ENCODE measurements at places on chromosomes 3 and 15. TPM values are rescaled to one million over a fixed set of nuclear protein-coding genes. Genes with fewer than 3 reads are reported as not detected.

- no peak for DNase-seq
Observed at GRCh38 chr3:88930611-88931010, 176.8 kb upstream of the EPHA3 start.

- DNase-seq, result no peak
Observed at GRCh38 chr15:39419651-39420050, 161.2 kb upstream of the THBS1 start.

DNA sequence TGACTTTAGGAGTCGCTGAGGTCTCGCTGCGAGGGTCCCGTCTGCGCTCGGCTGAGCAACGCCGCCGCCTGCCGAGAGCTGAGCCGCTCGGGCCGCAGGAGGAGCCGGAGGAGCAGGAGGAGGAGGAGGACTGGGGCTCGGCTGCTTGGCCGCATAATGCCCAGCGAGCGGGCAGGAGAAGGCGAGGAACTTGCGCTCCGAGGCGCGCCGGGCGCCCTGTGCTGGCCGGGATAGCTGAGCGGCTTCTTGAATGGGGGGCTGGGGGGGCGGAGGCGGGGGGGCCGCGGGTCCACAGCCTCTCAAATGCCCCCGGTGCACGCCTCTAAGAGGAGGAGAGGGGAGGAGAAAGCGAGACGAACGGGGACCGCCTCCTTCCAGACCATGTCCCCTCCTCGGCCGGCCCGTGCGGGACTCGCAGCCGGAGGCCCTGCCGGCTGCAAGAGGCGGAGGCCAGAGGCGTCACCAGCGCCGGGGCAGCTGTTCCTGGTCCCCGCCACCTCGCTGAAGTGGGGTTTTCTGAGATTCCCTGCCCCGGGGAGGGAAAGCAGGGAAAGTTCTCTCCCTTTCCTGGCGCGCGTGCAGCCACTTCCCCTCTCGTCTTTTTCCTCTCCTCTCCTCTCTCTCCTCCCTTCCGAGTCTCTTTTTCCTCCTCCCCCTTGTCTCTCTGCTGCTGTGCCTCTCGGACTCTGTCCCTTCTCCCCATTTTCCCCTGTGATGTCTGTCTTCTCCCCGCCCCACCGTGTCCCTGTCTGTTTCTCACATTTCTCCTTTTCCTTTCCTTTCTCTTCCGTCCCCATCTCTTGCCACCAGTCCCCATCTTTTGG, at the start of gene ADAMTS9:
TSS of gene ADAMTS9 (minus strand) at position 220 of the 824 bp plus-strand sequence. CDS start 343 bp downstream, outside the sequence.
- DNase-seq, result peak; percentile 79

GRCh38 chr3:104102386-104102785, 1264.3 kb upstream of the ALCAM start:
- DNase-seq, result peak; percentile 12

DNA sequence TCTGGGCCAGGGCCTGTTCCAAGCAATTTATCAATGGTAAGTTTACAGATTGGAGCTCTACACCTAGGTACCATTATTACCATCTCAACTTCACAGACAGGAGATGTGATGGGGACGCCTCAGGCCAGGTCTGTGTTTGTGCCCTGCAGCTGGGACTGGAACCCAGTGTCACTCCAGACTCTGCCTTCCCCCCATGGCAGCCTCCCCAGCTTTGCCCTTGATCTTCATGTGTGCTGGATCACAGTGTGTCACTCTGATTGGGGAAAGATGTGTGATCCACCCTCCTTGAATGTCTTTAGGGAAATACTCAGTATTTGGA, 59.6 kb downstream of the MGLL start:
- no peak for DNase-seq

GRCh38 chr15:48616216-48616615, 29.3 kb downstream of the FBN1 start:
- DNase-seq, result peak; percentile 42

DNA sequence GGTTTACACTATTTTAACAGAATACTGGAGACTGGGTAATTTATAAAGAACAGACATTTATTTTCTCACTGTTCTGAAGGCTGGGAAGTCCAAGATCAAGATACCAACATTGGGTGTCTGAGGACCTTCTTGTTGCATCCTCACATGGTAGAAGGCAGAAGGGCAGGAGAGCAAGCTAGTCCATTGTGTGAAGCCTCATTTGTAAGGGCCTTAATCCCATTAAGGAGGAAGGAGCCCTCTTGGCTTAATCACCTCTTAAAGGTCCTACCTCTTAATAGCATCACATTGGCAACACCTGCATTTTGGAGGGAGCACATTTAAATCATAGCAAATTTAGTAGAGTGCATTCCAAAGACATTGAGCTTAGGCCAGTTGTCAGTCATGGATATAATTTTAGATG, 26.2 kb downstream of the UBE2Q2 start:
- DNase-seq, result no peak

DNA sequence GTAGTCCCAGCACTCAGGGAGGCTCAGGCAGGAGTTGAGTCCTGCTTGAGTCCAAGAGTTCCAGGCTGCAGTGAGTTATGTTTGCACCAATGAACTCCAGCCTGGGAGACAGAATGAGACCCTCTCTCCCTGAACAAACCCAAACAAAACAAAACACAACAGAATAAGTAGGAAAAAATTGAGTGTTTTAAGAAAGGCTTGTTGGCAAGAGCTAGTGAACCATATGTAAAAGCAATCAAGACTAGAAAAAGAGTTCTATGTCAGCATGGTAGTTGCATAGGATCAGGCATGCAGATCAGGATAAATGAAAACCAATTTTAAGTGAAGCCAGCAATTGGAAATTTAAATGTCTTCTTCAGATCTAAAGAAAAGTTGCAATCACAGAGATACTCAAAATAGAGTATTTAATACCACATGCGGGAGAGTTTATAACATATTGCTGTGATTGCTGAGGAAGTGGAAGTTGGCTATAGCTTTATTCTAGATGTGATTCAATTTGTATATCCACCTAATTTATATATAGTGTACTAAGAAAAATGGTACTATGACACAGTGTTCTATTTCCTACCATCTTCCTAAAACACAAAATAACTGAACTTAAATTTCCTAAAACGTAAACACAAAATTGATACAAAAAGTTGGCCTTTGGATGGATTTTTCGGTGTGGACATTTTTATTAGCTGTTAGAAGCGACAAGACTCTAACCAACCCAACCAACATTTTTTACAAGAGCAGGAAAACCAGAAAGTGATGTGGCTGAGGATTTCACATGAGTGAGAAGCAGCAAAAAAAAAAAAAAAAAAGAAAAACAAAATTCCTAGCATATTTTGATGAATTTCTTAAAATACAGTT, 101.9 kb upstream of the ROBO1 start:
- no peak for DNase-seq

GRCh38 chr15:94295275-94295674, 63.9 kb downstream of the MCTP2 start:
- no peak for DNase-seq

Gene EPHB1
- 0.32 TPM for total RNA-seq

Gene IQCF5
- total RNA-seq, result not detected

Gene MKRN3
- 0.86 TPM for total RNA-seq

DNA sequence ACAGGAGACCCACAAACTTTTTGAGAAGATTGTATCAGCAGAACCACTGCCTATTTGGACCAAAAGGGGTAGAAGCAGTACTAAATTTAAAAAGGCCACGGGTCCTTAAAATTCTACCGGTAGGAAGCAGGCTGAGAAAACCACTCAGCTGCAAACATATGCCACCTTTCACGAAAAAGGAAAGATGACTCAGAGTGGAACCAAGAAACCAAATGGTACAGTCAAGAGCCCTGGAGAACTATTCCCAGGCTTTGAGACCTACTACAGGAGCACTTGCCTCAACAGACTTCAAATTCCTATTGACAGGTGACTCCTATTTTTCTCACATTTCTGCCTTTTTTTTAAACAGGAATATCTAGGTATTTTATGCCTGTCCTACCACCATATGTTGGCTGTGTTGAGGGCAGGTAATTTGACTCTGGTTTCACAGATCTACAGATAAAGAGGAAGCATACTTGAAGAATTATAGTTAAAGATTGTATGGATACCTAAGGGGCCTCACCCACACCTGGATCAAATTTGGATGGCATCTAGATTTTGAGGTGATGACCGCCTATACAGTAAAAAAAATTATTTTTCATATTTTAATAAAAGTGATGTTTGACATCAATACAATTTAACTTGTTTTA, 10.1 kb downstream of the GOLIM4 start:
- no peak for DNase-seq

DNA sequence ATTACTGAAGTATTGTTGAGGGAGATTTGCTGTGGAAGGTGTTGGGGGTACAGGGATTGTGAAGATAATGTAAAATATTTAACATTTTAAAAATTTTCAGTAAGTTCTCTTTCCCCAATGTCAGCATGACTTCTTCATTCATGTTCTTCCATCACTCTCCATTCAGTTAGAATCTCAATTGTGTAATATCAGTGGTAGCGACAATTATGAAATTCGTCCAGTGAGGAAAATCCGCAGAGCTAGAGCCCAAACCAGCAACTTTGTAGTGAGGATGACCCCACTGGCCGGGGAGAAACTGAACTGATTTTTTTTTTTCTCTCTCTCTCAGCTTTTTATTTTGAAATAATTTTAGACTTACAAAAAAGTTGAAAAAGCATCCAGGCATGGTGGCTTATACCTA, 171.7 kb downstream of the PGPEP1L start:
- no peak for DNase-seq

Gene GCSAM
- not detected for total RNA-seq

Gene CGNL1
- total RNA-seq, result 0.43 TPM

DNA sequence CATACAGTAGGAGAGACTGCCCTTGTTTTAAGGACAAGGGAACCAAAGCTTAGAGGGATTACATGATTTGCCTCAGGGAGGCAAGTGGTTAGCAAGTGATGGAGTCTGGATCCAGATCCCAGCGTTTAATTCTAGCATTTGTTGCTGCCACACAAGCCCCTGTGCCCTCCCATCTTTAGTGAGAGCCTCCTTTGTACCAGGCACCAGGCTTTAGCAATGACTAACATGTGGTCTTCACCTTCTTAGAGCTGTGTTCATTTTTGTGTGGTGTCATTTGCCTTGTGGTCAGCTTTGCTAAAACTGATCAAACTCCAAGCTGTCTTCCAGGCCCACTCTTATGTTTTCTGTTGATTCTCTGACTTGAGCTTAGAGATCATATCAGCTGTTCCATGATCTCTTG, 290.5 kb downstream of the RPLP1 start:
- DNase-seq, result no peak

Gene GMNC
- total RNA-seq, result 0.97 TPM

GRCh38 chr3:183515968-183516851, 39.3 kb downstream of the KLHL6 start:
- no peak for DNase-seq

GRCh38 chr3:149850787-149851584, 38.0 kb downstream of the RNF13 start:
- DNase-seq, result no peak

Gene CATSPER2
- total RNA-seq, result 0.86 TPM

GRCh38 chr3:31841515-31841914, 139.5 kb downstream of the OSBPL10 start:
- no peak for DNase-seq

DNA sequence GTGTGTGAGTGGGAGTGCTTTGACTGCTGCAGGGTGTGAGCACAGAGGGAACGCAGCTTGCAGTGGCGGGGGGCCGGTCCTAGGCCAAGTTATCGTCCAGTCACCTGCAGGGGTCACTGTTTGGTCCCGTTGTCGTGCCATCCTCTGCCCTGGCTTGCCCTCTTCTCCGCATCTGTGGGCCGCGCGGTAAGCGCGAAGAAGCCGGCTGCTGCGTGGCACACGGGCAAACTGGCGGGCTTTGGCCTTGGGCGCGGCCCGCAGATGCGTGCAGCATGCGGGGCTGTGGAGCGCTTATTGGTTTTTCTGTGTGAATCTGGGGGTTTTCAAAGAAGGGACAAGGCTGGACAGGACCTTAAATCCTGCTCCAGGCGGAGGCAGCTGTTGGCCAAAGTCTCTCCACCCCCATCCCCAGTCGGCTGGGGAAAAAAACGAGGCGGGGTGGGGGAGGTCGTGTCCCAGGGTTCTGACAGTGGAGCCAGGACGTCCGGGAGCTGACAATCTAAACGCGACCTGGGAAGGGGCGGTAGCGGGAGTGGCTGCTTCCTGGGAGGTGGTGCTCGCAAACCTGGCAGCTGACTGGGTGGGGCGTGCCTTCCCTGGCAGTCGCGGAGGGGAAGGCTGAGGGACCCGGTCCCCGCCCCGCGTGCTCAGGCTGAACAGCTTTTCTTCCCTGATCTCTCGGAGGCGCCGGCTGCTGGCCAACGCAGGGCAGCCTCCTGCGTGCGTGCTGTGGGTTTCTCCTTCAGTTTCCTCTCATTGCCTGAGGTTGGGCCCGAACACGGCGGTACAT, 39.7 kb upstream of the VEPH1 start:
- peak; percentile 47 for DNase-seq

DNA sequence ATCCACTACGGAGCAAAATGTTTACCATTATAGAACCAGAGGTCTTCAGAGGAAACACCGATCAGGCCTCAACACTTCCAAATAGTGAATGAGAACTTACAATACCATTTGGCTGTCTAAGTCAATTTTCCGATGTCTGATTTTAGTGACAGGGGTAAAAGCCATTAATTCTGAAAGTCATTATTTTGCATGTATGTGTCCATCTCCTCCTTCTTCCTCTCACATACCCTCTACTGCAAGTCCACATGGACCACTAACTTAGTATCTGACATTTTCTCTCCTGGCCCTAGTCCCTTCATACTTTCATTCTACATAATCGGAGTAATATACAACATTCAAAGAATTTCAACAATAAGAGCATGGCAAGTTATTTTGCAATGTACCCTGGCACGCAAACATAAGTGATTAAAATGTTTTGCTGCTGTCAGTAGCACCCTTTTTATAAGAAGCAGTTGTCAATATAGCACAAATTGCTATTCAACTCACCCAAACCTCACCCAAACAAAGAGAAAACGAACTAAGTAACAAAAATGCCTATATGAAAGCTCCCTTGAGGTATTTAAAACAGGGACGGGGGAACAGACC, 1.9 kb downstream of the TOP2B start:
- peak; percentile 19 for DNase-seq

DNA sequence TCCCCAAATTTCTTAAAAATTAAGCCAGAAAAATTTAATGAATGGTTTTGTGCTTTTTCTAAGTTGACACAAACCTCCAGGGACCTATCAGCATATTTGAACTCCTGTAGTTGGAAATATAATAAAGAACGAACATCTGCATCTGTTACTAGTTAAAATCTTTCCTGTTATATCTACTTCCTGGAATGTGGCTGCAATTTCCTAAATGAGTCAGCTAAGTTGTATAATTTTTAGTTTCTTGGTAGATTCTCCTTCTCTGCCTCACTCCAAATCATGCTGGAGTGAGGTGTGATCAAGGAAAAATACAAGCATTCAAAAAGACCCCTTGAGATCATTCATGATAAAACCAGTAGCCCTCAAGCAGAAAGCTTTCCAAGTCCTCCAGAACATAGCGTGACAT, 106.2 kb upstream of the MCTP2 start:
- peak; percentile 17 for DNase-seq

GRCh38 chr15:90219421-90220141, 14.2 kb downstream of the CIB1 start:
- DNase-seq, result peak; percentile 21

Gene SLC2A2
- under 0.01 TPM for total RNA-seq

DNA sequence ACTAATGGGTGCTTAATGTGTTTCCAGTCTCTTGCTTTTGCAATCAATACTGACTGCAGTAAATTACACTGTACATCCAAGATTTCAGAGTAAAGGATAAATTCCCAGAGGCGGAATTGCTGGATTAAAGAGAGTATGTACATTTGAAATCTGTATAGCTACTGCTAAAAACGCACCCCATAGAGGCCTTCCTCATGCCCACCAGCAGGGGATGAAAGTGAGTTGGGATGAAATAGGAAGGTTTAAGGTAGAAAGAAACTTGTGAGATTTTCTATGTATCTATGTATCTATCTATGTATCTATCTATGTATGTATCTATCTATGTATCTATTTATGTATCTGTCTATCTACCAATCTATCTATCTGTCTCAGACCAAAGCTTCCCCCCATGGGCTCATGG, 28.4 kb downstream of the TMEM44 start:
- no peak for DNase-seq

All from fibroblast of villous mesenchyme (primary cell).